ENCODE measurements at places on chromosomes 3 and 15.
A peak's percentile ranks its signal among the peaks of the same experiment; 100 is the strongest.

GRCh38 chr3:126321490-126321889 is 35.7 kb downstream of the KLF15 start:
- no peak for DNase-seq

DNA sequence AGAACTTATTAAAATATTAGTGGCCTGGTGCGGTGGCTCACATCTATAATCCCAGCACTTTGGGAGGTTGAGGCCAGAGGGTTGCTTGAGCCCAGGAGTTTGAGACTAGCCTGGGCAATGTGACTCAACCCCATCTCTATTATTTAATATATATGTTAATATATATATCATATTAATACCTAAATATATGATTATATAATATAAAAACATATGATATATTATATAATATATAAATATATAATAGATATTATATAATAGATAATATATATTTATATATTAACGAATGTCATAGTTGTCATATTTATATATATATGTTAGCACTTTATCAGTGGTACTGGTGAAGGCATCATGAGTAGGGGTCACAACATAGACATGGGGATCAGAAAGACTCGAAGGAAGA is 5.2 kb downstream of the HRG start:
- no peak for DNase-seq

DNA sequence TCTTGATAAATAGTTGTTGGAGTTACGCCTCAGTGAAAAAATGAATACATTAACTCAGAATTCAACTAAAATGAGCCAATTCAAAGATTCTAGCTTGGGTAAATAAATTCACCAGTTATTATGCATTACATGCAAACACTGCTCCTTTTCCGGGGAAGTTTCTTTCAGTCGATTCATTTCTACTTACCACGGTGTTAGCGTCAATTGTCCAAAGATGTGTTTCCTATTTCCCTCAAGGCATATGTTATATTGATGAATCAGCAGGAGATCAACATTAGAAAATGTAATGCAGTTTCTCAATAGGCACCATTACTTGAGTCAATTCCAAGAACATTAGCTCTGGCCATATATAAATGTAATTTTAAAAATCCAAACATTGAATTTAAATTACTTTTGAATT is 517.7 kb downstream of the OTOL1 start:
- DNase-seq, result no peak

DNA sequence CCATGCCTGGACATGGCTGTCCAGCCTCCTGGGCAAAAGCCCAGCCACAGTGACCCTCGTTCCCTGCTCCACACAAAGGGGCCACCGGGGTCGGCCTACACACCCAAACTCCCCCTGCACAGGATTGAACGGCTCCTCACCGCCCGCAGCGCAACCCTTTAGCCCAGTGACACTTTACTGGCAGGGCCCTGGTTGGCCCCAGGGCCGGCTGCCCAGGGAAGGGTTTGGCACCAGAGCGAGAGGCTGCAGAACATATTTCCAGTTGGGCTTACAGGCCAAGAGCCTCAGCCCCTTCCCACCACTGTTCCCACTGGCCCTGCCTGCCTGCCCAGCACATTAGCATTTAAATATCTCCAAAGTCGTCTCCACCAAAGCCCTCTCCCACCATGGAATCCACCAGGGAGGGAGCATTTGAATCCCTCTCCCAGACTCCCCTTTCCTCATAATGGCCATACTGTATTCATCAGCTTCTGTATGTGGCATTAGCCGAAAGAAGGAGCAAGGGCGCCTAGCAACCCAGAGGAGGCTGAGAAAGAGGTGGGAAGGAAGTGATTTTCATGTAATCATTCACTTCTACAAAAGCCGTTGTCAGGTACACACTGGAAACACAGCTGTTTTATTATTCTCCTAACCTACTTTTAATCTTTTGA is 85.4 kb downstream of the SLC6A11 start:
- DNase-seq, result no peak

DNA sequence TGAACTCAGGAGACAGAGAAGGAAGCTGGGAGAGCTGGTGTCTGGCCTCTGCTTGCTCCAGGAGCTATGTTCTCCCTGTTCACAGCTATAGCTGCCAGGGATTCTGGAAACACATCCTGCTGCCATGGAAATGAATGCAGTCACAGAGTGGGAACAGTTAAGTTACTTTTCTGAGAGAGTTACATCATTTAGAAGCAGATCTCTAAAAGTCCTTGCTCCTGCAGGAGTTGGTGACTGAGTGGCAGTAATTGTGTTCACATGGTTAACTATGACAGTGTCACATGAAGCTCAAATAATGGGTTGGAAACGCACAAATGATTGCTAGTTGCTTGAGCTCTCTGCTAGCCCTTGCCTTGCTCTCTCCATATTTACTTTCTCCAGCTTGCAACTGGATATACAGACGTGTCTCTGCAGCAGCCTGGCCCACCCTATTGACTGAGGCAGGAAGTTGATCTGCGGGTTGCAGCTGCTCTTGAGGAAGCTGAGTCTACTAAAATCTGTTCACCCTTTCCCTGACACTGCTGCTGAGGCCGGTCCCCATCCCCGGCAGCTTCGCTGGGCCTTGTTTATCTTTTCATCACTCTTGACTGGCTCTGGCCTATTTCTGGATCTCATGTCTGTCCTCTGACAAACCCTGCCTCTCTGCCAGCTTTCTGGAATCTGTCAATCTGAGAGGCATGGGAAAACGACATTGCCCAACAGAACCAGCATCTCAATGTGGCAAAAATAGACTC is 16.7 kb upstream of the ISLR start:
- DNase-seq, result no peak

DNA sequence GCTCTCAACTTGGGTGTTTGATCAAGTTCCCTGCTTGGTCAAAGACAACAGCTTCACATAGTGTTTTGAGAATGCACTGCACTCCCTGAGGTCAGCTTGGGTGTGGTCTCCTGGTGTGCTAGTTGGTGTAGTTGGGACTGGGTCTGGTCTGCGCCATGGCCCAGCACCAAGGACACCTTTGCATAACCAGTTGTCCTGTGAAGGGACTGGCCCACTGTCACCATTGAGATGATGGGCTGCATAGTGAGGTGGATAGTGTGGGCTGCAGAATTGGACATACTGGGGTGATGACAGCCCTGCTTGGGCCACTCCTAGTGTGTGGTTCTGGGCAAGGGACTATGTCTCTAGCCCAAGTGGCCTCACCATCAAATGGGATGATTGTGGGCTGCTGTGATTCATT is 9.5 kb downstream of the RPSA start:
- no peak for DNase-seq

- no peak for DNase-seq
These were observed 10.1 kb downstream of the COL8A1 start for GRCh38 chr3:99648516-99648915.

GRCh38 chr3:162558016-162558415 is 1061.4 kb downstream of the OTOL1 start:
- no peak for DNase-seq

DNA sequence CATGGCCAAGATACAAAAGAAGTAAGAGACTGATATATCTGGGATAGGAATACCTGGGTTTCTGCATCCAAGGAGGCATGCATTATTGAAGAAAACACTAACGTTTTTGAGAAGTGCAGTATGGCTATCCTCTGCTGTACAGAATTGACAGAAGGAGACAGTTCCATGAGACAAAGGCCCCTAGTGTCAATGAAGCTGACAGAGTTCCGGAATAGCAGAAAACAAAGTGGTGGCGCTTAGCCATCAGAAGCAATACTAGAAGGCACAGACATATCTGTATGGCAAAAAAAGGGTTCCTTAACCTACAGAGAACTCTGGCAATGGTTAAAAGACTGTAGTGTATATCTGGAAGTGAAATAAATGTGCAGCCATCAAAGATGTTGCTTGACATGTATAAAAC is 77.8 kb downstream of the VGLL3 start:
- DNase-seq, result no peak

DNA sequence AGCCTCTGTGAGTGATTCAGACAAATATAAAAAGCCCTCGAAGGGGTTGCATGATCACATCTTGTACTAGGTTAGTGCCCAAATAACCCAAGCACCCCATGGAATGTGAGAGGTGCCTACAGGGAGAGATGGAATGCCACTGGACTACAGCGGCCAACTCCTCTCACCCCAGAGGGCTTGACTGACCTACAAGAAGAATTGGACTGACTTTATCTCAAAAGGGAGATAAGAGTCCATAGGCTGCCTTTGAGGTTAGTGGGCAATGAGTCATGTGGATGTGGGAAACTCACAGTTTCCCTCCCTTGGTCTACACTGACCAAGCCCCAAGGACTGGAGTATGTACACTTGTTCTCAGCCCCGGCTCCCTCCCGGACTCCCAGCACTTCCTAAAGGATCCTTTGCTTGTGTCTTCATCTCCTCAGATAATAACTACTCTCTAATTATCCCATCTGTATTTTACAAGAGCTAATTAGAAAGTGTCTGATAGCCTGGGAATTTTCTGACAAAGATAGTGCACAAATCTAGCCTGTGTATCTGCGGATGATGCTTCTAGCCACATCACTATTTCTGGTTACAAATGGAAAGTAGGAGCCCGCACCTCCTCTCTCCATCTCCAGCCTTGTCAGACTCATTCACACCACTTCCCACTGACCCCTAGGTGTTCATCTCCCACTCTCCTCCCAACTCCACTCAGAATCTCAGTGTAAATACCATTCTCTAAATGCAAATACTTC is 547.8 kb upstream of the TBL1XR1 start:
- DNase-seq, result peak; percentile 34
